Stimulated activated CD8-positive, alpha-beta memory T cell treated with anti-CD3 and anti-CD28 coated beads, Interleukin-2, amount 100 ng/mL, for 1 hour (primary cell): ENCODE measurements at places on chromosomes 7 and 10.

DNA sequence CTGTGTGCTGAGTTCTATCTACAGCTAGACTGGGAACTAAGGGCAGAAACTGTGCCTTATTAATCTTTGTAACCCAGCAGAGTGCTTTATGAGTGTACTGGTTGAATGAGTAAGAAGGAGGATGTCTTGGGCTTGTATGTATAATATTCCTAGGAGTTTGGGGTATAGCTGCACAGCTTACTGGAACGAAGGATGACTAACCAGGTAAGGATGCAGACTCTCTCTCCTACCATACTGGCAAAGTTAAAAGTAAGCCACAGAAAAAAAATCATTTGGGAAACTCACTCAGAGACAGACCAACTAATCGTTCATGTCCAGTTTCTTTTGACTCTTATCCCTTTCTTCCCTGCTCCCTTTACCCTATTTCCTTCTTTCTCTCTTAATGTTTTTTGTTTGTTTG is 1.4 kb upstream of the DHTKD1 start:
- no peak for DNase-seq

GRCh38 chr10:7763929-7764328 is 23.9 kb downstream of the KIN start:
- DNase-seq: no peak

GRCh38 chr10:131928248-131929095 is 27.7 kb downstream of the PPP2R2D start:
- no peak for DNase-seq

DNA sequence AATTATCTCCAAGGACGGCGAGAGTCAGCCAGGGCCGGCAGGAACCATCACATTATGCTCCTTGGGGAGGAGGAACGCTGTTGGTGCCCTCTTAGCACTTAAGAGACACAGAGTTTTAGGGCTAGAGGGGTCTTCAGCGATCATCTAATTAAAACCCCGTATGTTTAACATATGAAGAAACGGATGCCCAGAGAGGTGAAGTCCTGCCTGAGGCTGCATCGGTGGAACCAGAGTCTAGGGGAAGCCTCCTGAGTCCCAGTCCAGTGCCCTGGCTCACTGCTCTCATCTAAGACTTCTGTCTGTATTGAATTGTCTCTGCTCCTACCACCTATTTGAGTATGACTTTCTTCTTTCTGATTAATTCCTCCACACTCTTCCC is 688 bp upstream of the ABCB4 start:
- no peak for DNase-seq

DNA sequence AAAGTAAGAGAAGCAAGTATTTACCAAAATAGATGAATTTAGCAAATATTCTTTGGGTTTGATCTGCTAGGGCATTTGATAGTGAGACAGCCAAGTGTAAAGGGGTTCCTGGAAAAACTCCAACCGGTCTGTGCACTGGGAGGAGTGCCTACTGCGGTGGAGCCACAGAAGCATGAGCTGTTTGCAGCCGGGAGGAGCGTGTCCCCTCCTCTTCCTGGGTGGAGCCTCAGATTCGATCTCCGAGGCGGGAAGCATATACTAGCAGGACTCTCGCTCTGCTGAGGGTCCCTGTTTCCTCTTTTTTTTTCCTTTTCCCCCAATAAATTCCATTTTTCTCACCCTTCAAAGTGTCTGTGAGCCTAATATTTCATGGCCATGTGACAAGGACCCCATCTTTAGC is 45.1 kb upstream of the MET start:
- DNase-seq: no peak

- DNase-seq: no peak
Observed at GRCh38 chr7:100689230-100690135, 4.6 kb downstream of the GIGYF1 start.

DNA sequence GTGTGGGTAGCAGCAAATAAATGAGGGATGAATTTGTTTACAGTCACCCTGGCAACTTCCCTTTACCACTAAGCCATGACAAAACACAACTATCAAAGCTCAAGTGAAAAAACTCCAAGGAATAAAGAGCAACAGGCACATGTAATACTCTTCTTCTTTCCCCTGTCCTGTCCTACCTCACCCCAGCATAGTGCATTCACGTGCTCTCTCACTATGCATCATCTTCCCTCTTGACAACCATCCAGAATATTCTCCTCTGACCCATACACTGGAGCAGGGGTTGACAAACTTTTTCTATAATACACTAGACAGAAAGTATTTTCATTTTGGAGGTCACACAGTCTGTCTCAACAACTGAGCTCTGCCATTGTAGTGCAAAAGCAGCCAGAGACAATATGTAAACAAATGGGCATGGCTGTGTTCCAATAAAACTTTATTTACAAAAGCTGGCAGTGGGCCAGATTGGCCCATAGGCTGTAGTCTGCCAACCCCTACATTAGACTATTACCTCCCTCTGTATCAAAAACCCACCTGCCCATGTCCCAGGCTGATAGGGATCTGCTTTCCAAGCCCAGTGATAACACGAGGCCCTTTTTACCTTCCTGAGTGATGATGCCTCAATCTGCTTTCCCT is 354.5 kb downstream of the FGFR2 start:
- DNase-seq: no peak

GRCh38 chr7:157525491-157525915 is 188.7 kb downstream of the DNAJB6 start:
- DNase-seq: no peak

GRCh38 chr7:121002048-121002756 is 13.7 kb downstream of the CPED1 start:
- DNase-seq: no peak

- DNase-seq: no peak
Observed at GRCh38 chr7:84077336-84077735, 117.3 kb downstream of the SEMA3A start.

- no peak for DNase-seq
Observed at GRCh38 chr10:61882621-61883370, 18.7 kb upstream of the ARID5B start.

DNA sequence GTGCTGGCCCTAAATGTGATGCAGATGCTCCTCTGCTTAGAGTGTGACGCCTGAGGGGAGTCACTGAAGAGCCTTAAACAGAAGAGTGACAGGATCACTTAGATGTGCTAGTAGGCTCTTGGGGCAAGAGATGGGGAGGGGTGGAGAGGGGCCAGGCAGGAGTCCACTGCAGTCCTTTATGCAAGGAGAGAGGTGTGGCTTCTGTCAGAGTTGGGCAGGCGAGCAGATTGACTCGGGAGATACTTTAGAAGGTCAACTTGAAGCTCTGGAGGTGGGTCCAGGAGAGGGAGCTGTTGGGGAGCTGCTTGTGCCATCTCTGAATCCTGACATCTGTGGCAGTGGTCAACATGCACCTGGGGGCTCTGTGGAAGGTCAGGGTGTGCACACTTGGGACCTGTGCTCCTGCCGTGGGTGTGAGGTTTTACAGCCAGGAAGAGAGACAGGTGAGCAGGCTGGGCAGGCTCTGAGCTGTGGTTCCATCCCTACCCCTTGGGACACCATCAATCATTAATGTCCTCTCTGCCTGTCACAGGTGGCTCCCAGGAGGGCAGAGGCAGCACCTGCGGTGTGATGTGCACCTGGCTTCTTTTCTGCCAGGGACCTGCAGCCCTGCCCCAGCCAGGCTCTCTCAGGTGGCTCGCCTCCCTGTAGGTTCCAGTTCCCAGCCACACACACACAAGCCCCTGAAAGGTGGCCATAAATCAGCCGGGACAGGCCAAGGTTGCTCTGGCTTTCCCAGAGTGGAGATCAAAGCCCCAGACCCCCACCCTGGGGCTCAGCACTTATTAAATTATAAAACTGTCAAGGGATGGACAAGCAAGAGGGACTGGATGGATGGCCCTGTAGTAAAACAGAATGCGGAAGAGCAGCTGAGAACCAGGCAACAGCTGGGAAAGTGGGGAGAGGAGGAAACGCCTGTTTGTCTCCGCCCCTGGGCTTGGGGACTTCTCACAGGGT is 14.0 kb downstream of the NEURL1 start:
- no peak for DNase-seq

DNA sequence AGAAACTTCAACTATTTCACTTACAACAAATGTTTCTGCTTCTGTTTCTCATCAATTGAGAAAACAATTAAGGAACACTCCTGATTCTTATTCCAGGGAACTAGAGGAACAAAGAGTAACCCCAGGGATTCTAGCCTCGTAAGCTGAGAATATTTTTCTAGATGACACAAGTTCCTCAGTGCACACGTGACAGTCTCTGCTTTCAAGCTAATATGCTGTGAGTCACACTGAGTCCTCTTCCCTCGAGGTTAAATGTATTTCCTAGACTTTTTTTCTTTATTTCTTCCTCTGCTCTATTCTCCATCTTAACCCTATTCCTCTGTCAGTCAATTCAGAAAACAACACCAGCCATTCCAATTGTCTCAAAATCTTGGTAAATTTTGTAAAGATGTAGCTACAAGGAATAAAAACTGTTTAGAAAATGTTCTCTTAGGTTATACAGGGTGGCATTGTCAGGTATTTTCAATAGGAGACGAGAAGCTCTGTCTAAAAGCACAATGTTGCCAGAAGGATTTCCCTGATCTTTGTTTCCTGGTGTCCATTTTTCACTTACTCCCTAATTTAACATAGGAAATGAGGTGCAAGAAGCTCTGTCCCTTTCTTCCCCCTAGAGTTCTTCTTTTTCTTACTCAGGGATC is 5.8 kb upstream of the C1GALT1 start:
- DNase-seq: no peak

- no peak for DNase-seq
Observed at GRCh38 chr7:50718876-50719275, 63.8 kb downstream of the GRB10 start.

DNA sequence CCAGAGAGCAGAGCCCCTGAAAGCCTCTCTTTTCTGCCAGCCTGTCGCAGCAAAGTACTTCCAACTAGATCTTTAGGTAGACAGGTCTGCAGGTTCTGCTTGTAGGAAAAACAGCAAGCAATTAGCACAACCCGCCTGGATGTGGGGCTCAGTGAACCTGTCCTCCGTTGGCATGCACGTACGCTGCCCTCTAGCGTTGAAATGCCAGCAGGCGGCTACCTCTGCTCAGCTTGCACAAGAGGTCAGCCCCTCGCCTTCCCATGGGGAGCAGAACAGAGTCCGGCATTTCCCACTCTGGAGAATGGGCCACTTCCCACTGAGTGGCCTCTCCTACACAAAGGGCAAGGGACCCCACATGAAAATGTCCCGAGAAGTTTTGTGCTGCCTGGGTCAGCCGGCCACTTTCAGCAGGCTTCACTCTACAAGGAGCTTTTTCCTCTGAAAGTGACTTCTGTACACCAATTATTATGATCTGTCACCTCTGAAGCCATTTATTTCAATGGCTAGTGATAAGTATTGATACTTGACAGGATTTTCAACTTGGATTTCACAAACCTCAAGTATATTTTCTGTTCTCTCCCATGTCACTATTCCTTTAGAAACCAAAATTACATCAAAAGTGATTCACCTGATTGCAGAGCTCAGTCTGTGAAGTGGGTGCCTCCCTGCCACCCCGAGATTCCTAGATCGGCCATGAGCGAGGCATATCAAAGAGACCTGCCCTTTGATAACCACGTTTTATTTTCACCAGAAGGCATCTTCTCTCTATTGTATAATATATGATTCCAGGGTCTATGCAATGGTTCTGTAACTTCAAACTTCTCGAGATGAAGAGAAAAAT is 56.7 kb downstream of the JCAD start:
- DNase-seq: peak; percentile 22
